Stomach (tissue), 19 donors: ENCODE measurements at places on chromosomes 2 and 18. TPM values are rescaled to one million over a fixed set of nuclear protein-coding genes. Genes with fewer than 3 reads are reported as not detected.

Gene FTCDNL1
- 0.98 TPM for polyA plus RNA-seq

Gene SLC35G4
- polyA plus RNA-seq = not detected

Gene REEP1
- 5.4 TPM for polyA plus RNA-seq

- DNase-seq = peak; percentile 17
Observed at GRCh38 chr2:5176764-5177163, 515.4 kb upstream of the SOX11 start.

GRCh38 chr2:60468382-60469085 is 84.9 kb downstream of the BCL11A start:
- no peak for DNase-seq

DNA sequence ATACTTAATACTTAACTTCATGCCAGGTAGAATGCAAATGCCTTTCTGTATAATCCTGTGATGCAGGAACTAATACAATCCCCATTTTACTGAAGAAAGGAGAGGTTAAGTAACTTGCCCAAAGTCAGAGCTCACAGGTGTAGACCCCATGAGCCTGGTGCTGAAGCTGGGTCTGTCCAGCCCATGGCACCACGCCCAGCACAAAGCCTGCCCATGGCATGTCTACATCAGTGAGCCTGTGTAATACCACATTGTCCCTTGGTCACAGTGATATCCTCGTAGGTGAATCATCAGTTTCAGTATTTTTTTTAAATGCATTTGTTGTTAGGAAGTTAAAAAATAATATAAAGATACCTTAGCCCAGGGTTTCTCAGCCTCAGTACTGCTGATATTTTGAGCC is 69.9 kb upstream of the MCFD2 start:
- no peak for DNase-seq

Gene RBM43
- polyA plus RNA-seq = 2.9 TPM

DNA sequence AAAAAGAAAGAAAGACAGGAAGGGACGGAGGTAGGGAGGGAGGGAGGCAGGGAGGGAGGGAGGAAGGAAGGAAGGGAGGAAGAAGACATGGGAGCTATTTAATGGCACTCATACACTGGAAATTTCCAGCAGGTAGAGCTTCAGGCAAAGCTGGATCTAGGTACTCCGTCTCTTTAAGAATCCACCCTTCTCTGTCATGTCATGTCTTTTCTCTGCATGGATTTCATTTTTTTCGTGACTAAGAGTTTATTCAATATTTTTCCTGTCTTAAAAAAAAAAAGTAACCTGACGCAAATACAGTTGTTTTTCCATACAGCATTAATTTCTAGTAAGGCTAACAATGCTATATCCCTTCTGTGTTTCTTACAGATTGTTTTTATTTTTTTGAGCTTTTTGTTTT is 56.3 kb upstream of the MCFD2 start:
- no peak for DNase-seq

DNA sequence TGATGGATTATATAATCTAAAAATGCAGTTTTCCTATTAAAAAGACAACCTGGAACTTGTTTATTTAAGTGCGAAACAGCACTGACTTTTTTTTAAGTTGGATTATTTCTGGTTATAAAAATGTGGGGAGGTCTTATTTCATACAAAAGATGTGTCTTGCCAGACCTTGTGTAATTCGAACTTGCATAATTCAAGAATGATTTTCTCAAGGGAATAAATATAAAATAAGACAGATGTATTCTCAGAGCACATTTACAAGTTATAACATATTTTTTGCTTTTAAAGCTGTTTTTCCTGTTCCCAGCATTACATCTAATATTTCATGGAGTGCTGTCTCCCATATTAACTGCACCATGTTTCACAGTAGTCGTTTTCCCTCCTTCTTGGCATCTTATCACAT is 263.1 kb downstream of the CDH20 start:
- peak; percentile 49 for DNase-seq

DNA sequence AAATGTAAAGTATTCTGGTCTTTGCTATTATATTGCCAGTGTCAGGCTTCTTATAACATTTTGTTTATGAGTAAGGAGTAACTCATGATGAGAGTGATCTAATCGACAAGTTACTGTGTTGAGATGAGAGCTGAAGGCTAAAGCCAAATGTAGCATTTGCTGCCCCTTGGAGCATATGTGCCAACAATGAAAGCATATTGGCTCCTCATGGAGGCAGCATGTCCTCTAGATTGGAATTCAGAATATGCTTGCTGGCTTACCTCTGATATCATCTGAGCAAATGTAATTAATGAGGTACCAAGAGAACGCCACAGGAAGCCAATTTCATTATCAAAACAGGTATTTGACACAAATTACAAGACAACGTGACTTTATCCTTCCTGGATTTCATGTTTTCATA is 781.1 kb upstream of the FSHR start:
- DNase-seq = no peak

Gene IL18RAP
- polyA plus RNA-seq = 0.50 TPM

DNA sequence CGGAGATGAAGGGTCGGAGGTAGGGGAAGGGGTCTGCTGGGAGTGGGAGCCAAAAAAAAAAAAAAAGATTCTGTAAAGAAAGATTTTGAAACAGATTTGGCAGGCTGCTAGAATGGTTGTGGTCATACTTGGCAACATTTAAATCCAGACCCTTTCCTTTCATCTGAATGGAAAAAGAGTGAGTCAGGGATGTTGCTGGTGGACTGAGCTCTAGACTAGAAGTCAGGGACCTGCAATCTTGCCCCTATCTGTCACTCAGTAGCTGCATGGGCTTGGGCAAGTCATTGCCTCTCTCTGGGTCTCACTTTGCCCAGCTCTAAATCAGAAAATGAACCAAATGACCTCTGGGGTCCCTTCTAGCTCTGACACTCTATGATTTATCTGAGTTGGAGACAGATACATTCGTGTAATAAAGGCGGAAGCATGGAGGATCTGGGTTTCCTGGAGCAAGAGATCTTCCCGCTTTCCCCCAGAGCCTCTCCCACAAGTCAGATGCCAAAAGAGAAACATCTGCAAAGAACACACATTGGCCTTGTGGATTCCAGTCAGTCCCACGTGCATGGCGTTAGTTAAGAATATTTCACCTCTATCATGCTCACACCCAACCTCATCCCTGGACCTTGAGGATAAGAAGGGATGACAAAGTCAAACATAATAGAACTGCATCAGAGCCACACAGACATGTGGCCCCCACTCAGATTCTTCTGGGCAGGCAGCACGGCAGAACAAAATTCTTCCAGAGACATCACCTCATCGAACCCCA is 58.5 kb downstream of the ADD2 start:
- DNase-seq = peak; percentile 31

Gene GKN1
- polyA plus RNA-seq = 123 TPM

- no peak for DNase-seq
Observed at GRCh38 chr2:206230060-206230762, 44.3 kb upstream of the ZDBF2 start.

DNA sequence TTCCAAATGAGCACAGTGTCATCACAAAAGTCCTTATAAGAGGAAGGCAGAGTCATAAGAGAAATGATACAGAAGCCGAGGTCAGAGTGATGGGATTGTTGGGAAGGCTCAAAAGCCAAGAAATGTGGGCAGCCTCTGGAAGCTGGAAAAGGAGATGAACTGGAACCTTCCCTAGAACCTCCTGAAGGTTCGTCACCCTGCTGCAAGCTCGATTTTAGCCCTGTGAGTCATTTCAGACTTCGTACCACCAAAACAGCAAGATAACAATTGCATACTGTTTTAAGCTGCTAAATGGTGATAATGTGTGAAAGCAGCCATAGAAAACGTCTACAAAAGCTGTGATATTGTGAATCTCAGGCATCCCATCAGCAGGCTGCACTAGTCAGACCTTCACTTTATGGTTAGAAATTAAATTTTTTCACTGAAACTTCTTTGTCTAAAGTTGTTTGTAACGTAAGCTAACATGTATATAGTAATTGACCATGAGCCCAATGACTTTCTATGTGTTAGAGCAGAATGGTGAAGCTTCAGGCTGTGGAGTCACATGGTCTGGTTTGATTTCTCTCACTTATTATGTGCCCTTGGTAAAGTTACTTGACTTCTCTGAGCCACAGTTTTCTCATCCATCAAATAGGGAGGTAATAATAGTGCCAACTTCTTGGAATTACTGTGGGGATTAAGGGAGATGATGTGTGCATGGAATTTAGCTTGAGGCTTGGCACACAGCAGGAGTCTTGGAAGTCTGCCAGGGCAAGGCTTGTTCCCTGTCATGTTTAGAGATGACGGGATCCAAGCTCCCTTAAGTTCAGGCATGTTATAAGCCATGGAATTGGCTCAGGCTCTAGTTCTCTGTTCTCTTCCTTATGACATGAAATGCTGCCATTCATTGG is 132.0 kb upstream of the CCDC195 start:
- DNase-seq = no peak

- no peak for DNase-seq
Observed at GRCh38 chr2:15835991-15836688, 104.2 kb upstream of the MYCN start.

DNA sequence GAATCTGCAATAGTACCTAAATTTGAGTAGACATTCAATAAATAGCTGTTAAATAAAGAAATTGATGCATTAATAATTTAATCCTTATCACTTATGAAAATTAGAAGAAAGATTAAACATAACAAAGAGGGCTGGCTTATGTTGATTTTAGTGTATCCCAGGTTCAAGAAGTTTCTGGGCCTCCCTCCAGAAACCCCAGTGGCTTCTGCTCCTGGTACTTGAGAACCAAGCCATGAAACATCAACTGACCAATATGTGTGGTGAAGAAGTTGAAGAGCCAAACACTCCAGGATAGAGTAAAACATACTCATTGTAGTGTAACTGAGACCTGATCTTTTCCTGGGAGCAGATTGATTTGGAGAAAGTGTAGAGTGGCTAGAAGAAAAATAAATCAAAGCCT is 1465.7 kb upstream of the PIK3C3 start:
- DNase-seq = no peak

- no peak for DNase-seq
Observed at GRCh38 chr18:58412844-58413666, 215.8 kb downstream of the ALPK2 start.

- DNase-seq = no peak
Observed at GRCh38 chr18:67151366-67151765, 365.2 kb downstream of the DSEL start.

- peak; percentile 35 for DNase-seq
Observed at GRCh38 chr2:144456680-144457079, 63.2 kb downstream of the ZEB2 start.

Gene CAVIN2
- polyA plus RNA-seq = 13.9 TPM

DNA sequence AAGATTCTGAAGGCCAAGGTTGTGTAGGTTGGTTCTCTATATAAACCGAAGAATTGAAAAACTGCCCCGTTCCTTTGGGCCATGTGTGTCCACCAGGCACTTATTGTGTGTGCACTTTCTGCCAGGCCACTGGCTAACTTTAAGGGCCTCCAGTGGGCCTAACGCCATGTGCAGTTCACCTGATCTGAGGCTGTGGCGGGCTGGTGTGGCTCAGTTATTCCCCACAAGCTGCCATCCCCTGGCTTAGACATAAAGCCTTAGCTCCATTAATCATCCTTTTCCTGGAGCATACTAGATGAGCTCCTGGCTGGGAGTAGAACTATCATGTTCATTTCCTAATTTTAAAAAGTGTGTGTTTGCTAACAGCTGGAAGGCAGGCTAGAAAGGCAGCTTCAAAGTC is 304.1 kb upstream of the TNP1 start:
- DNase-seq = no peak

GRCh38 chr2:146363731-146364130 is 1481.1 kb upstream of the ACVR2A start:
- no peak for DNase-seq

DNA sequence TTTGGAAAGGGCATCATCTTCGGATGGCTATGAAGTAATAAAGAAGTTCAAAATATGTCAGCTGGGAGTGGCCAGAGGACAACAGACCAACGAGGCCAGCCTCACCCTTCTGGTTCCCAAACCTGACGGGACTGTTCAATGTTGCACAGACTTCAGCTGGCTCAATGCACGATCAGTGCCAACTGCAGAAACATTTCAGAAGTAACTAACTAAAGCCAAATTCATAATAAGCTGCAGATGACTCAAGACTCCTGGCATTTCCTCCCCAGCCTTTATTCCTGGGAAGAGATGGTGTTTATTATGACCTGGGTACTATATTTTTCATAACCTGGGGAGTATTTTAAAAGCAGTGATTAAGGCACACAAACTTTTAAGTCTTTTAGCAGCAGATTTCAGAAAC is 3.8 kb upstream of the ATP6V1C2 start:
- no peak for DNase-seq
